Right lung (tissue), 10 donors: ENCODE measurements at places on chromosomes 5 and 9. TPM values are rescaled to one million over a fixed set of nuclear protein-coding genes. Genes with fewer than 3 reads are reported as not detected.

DNA sequence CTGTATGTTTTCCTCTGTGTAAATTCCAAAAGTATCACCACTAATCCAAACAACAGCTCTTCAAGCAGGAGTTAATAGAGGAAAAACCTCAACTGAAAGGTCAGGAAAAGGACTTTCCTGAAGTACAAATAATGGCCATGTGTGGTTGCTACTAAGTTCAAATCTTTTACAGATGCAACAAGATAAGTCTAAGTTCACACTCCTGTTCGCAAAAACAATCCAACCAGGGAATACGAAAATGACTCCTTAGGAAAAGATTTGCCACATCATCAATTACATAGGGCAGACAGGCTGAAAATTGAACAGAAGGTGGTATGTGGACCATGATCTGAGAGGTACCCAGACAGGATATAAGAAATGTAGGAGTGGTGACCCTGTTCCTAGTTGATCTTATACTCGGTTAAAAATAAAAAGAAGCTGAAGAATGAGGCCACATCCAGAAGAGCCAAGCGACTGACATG lies 210.2 kb downstream of the TSSK1B start:
- DNase-seq = no peak

DNA sequence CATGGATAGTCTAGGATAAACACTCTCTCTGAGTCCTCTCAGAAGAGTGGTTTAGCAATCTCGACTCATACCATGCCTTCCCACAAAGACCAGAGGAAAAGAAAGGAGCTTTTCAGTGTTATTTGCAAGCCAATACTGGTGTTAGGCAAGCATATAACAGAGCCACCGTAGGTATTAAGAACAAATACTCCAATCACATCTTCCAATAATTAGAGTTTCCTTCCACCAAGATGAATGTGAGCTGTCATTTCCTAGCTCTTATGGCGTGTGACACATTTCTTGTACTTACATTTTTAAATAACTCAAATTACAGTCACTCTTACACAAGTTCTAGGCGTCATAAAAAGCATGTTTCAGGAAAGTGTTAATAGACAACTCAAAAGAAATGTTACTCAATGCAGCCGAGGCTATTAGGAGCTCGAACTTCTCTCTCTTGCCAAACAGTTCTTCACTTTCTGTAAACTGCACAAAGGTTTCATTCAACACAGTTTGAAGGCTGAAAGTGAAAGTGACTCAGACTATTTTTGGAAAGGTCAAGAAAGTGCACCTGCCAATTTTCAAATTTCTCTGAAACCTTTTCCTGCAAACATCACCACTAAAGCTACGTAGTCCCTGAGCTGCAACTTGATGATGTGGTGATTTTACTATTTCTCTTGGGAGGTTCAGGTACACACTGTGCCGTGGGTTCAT lies 153.8 kb downstream of the AUH start:
- DNase-seq = no peak

- DNase-seq = no peak
Measured at GRCh38 chr5:147065071-147065470, 169.8 kb upstream of the STK32A start.

- no peak for DNase-seq
Measured at GRCh38 chr9:120713257-120714087, 798 bp downstream of the MEGF9 start.

GRCh38 chr5:152329761-152330283 lies 75.3 kb downstream of the NMUR2 start:
- no peak for DNase-seq

The NR2F1-AS1 gene
- polyA plus RNA-seq = 42.7 TPM

- peak; percentile 38 for DNase-seq
Measured at GRCh38 chr5:16160706-16161105, 18.9 kb downstream of the MARCHF11 start.

The PRELID2 gene
- polyA plus RNA-seq = 12.7 TPM

DNA sequence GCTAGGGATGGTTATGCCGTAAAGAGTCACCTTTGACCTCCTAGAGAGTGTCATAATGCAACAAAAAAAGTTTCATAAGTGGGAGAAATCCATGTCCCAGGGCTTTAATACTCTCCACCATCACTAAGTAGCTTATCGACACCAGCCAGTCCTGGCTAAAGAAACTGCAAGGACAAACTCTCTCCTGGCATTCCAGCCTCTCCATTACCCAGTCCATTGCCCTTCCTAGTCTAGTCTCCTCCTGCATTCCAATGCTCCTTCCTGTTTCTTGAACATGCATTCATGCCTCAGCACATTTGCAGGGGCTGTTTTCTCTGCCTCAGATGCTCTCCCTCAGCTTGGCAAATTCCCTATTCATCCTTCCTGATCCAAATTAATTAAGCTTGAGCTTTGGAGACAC lies 364.1 kb downstream of the BRINP1 start:
- no peak for DNase-seq

GRCh38 chr5:166329149-166329800 lies 1962.2 kb upstream of the WWC1 start:
- no peak for DNase-seq

DNA sequence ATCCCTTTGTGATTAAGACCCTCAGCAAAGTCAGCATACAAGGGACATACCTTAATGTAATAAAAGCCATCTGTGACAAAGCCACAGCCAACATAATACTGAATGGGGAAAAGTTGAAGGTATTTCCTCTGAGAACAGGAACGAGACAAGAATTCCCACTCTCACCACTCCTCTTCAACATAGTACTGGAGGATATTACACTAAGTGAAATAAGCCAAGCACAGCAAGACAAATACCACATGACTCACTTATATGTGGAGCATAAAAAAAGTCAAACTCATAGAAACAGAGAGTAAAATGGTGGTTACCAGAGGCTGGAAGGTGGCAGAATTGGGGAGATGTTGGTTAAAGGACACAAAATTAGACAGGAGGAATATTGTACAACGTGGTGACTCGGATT lies 118.1 kb upstream of the NFIL3 start:
- DNase-seq = no peak

The SHOC1 gene
- polyA plus RNA-seq = 0.35 TPM

DNA sequence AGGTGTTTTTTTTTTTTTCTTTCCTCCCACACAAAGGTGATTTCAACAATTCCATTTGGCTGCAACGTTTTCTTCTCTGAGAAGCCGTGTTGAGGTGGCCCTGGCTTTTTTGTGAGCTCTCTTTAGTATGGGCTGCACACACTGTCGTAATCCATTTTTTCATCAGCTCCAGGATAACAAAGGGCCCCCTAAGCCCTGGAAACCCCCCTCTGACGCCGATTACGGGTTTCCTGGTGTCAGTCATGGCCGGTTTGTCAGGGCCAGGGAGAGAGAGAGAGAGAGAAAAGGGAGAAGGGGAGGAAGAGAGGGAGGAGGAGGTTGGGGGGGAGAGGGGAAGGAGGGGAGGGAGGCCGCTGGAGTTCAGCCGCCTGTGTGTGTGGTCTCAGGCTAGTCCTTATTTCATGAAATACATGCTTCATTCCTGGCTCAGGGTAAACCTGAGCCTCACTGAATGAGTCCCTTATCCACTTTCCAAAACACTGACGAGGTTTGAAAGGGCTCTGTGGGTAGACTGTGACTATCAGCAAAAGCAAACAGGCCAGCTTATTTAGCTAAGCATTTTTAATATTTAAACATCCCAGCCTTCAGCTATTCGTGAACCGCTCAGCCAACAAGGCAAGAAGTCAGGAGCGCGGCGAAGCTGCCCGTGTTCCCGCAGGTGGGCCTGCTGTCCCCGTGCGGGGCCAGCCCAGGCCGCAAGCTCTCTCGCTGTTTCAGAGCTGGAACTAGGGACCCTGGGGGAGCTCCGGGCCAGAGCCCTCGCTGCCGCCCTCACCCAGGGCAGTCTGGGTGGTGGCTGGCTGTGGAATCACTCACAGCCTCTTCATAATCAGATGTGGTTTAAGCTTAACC lies 172.8 kb downstream of the ERCC6L2 start:
- peak; percentile 73 for DNase-seq

DNA sequence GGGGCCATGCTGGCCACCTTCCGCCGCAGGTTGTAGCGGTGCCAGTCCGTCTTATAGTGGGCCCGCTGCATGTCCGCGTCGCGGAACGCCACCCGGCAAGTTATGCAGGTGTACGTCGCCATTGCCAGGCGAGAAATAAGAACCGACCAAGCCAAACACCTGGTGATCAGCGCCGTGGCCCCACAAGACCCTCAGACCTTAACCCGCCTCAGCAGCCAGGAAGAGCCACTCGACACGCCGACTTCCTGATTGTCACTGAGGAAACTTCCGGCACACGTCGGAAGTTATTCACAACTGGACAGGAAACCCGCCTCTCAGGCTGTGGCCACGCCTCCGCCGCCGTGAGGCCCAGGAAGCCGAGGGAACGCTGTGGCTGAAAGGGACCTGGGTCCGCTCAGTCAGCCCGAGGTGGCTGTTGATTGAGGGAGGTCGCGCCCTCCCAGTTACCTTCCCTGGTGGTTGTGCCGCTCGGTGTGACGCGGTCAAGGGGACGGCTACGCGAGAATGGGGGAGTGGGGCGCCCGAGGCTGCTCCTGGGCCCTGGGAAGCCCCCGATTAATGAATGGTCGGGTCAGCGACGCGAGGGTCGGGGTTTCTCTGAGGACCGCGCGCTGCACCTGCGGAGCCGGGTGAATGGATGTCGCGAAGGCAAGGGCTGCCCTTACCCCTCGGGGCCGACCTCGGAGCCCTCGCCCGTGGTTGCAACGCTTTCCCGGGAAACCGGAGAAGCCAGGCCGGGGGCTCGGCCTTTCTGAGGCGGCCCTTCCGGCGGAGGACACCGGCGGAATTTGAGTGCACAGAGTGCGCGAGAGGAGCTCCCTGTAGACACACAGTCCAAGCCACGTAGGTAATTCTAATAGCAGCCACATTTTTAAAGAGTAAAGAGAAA lies at the start of gene ZNF622:
ZNF622 (minus strand) TSS at position 257 of the 889 bp plus-strand sequence; CDS start at position 122, 135 bp downstream.
- DNase-seq = peak; percentile 83

The SH3GL2 gene
- polyA plus RNA-seq = 5.7 TPM

The ATOSB gene
- 13.7 TPM for polyA plus RNA-seq

GRCh38 chr5:100537946-100538345 lies 2.8 kb downstream of the FAM174A start:
- DNase-seq = no peak

GRCh38 chr9:132135456-132135855 lies 26.4 kb upstream of the NTNG2 start:
- DNase-seq = no peak

DNA sequence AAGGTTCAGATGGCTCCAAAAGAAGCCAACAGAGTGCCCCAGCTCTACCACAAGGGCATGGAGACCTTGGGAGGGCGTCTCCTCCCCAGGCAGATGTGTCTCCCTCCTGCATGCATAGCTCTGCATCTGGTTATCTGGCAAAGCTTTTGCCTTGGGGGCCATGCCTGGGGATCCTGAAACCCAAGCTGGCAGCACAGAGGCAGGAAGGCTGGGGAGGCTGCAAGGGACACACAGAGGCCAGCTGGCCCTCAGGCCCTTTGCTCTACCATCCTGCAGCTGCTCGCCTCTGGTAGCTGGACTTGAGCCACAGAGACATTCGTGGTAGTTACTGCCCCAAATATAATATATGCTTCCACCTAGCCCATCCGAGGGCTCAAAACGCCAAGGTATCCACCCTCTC lies 3.9 kb downstream of the SEPTIN8 start:
- no peak for DNase-seq

The GFI1B gene
- 0.70 TPM for polyA plus RNA-seq

DNA sequence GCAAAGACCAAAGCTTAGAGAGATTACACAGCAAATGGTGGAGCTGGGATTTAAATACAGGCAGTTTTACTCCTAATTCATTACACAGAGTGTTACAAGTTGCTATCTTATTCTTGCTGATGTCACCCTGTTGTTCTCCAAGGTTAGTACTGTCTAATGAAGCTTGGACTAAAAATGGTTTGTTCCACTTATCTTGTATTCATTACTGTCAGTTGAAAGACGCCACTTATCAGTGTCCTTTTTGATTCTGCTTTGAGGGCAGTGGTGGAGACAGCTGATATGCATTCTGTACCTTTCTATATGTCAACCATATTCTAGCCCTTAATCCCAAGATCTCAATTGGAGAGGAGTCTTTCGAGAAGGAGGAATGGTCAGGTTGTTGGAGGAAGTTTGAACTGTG lies 14.0 kb upstream of the DENND4C start:
- DNase-seq = no peak

The DMRT3 gene
- polyA plus RNA-seq = not detected

- no peak for DNase-seq
Measured at GRCh38 chr5:2399804-2400203, 351.7 kb downstream of the IRX2 start.

GRCh38 chr5:143274952-143275351 lies 128.5 kb downstream of the NR3C1 start:
- no peak for DNase-seq

DNA sequence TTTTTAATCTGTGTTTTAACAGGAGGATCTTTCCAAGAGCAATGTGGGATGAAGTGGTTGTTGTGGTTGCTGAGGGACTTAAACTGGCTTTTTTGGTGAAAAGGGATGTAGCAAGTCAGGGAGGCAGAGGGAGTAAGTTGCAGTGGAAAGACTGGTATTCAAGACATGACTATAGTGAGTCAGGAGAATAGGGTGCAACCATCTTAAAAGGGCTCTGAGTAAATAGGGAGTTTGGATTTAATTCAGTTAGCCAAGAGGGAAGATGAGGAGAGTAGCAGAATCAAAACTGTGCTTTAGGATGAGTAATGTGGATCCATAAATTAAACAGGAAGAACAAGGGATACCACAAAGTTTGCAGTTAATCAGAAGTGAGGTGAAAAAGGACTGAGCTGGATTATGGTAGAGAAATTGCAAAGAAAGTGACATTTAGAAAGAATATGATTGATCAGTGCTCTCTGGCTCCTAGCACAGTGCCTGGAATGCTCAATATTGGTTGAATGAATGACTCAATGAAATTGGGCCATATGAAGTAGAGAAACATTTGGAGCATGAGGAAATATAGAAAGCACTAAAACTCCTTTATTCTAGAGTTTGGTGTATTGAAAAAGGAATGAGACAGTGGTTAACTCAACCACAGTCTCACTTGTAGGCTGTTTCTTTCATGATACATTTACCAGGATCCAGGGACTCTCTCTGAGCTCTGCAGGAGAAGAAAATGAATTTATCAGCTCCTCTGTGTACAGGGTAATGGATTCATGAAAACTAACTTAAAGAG lies 5.1 kb downstream of the POLR3G start:
- no peak for DNase-seq

DNA sequence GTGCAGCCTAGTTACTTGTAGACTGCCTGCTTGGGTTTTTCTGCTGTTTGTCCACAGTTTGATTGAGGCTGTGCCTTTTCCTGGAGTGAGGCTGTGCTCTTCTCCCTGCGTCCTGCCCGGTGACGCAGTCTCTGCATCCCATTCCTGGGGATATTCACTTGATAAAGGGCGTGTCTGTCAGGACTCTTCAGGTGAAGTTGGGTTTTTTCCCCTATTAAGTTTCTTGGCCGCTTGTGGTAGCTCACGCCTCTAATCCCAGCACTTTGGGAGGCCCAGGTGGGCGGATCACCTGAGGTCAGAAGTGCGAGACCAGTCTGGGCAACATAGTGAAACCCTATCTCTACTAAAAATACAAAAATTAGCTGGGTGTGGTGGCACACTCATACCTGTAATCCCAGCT lies 50.0 kb upstream of the SUSD3 start:
- DNase-seq = no peak

GRCh38 chr5:78677777-78678668 lies 29.5 kb upstream of the LHFPL2 start:
- peak; percentile 35 for DNase-seq
